ENCODE measurements at places on chromosomes 1 and 21.

GRCh38 chr21:34582506-34583150 is 32.3 kb downstream of the RCAN1 start:
- DNase-seq: no peak

DNA sequence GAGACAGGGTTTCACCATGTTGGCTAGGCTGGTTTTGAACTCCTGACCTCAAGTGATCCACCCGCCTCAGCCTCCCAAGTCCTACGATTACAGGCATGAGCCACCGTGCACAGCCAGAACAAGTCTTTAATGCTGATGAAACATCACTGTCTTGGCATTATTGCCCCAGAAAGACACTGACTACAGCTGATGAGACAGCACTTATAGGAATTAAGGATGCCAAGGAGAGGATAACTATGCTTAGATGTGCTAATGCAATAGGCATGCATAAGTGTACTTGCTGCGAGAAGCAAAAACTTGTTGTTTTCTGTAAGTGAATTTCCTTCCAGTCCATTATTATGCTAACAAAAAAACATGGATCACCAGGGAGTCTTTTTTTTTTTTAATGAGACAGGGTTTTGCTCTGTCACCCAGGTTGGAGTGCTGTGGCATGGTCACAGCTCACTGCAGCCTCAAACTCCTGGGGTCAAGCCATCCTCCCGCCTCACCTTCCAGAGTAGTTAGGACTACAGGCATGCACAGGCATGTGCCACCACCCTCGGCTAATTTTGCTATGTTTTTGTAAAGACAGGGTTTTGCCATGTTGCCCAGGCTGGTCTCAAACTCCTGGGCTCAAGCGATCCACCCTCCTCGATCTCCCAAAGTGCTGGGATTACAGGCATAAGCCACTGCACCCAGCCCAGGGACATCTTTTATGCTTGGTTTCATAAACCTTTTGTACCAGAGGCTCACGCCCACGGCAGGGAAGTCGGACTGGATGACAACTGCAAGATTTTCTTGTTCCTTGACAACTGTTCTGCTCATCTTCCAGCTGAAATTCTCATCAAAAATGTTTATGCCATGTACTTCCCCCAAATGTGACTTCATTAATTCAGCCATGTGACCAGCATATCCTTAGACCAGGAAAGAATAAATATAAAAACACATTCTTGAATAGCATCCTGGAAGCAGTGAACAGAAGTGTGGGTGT is 23.1 kb downstream of the RHEX start:
- DNase-seq: no peak

GRCh38 chr1:236222632-236223031 is 59.1 kb downstream of the ERO1B start:
- no peak for DNase-seq

GRCh38 chr1:42264511-42265190 is 70.4 kb downstream of the FOXJ3 start:
- no peak for DNase-seq

GRCh38 chr21:44686000-44686781 is 4.2 kb upstream of the KRTAP12-1 start:
- DNase-seq: no peak

GRCh38 chr1:109803901-109804331 is 40.2 kb upstream of the EPS8L3 start:
- DNase-seq: no peak

- no peak for DNase-seq
Measured at GRCh38 chr1:100517515-100517914, 20.4 kb upstream of the GPR88 start.

DNA sequence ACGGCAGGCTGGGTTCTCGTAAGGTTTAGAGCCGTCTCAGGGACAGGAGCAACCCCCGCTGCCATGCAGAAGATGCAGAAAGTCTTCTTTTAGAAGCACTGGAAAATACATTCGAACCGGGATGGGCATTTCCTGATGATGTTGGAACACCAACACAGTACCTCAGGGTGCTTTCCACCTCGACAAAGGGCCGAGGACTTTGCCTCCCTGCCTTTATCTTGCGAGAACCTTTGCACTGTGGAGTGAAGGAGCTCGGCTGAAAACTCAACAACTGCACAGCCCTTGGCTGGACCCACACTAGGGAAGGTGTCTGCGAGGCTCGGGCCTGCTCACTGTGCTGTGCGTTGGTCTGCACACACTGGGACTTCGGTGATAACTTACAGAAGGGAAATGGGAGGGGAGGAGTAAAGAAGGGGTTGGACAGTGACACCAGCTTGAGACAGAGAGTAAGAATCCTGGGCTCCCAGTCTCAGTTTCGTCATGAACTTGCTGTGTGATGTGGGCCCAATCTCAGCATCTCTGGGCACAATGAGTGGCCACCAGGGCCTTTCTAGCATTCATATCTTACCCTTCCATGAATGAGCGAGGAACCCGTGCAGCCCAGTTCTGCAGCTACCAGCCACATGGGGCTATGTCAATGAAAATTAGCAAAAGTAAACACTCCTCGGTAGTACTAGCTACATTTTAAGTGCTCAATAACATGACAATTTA is 18.2 kb downstream of the RCAN1 start:
- DNase-seq: no peak

DNA sequence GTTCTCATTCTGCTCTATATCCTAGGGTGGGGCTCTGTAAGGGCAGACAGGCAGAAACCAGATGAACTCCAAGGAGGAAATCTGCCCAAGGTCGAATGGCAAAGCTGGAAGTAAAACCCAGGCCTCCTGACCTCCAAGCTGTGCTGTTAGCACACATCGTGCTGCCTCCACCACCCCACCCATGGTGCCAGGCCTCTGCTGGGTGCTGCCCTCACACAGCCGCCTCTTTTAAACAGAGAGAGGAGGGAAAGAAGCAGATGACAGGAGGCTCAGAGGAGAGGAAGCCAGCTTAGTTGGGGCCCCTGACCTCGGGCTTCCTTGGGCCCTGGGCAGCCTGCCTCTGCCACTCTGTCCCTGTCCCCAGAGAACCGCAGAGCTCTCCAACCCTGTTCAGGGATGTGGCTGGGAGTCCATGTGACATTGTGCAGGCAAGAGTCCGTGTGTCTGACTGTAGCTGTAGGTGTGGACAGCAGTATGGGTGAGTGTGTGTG is 1.1 kb downstream of the SYNC start:
- no peak for DNase-seq

GRCh38 chr1:180053594-180054567 is 99.3 kb downstream of the CEP350 start:
- DNase-seq: no peak

GRCh38 chr1:160112357-160112756 is 3.2 kb upstream of the ATP1A2 start:
- DNase-seq: no peak

DNA sequence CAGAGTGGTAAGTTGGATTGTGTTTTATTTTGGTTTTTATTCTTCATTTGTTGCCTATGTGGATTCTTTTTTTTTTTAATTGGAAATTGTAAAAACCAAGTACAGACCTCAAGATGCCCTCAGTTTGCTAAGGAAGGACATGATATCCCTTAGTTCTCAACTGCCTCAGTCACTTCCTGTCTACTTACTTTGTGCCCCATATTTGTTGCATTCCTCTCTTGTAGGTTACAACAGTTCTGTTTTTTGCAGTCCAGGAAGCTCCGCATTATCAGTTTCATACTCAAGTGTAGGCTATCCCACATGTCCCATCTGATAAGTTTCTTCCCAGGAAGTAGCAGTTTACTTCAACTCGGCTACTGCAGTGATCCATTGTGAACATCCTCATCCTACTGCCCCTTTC is 82.0 kb downstream of the RPAP2 start:
- DNase-seq: no peak

- no peak for DNase-seq
Measured at GRCh38 chr21:42558846-42559245, 45.2 kb downstream of the SLC37A1 start.
